ENCODE measurements at places on chromosomes 6 and 20.
A peak's percentile ranks its signal among the peaks of the same experiment; 100 is the strongest.

GRCh38 chr6:83215131-83216047 is 22.2 kb downstream of the RWDD2A start:
- no peak for DNase-seq

GRCh38 chr6:21115111-21115510 is 478.4 kb upstream of the SOX4 start:
- DNase-seq: no peak

- DNase-seq: no peak
These were observed 125.9 kb upstream of the INSM1 start for GRCh38 chr20:20241976-20242375.

DNA sequence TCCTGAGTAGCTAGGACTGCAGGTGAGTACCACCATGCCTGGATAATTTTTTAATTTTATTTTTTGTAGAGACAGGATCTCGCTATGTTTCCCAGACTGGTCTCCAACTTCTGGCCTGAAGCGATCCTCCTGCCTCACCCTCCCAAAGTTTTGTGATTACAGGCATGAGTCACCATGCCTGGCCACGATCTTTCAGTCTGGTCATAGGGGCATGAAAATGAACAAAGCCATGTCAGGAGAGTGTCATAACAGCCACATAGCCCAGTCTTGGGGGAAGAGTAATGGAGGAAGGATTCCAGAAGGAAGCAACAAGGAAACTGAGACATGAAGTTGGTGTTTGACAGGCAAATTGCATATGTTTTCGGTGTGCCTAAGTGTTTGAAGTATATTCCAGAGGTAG is 17.0 kb upstream of the SNX3 start:
- DNase-seq: no peak

DNA sequence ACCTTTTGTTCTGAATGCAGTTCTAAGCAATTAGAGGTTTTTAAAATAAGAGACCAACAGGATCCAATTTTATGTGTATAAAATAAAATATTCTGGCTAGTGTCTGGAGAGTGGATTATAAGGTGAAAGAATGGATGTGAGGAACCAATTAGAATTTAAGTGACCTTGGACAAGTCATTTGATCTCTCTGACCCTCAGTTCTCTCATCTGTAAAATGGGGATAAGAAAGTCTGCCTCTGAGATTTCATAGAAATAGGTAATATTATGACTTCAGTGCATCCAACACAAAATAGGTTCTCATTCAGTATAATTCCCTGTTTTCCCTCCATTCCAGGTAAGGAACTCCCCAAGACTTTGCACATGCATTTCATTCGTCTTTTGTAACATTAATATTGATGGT is 18.9 kb downstream of the CASS4 start:
- DNase-seq: no peak

DNA sequence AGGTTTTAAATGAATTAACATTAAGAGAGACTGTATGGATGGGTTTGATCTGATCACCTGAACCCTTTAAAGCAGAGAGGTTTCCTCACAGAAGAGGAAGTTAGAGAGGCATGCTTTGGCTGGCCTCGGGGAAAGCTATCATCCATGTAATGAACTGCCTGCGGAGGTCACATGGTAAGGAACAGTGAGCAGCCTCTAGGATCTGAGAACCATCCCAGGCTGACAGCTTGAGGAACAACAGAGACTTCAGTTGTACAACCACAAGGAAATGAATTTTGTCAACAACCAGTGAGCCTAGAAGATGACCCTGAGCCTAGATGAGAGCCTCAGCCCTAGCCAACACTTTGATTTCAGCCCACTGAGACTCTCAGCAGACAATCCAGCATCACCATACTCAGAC is 2.9 kb upstream of the COL21A1 start:
- no peak for DNase-seq

DNA sequence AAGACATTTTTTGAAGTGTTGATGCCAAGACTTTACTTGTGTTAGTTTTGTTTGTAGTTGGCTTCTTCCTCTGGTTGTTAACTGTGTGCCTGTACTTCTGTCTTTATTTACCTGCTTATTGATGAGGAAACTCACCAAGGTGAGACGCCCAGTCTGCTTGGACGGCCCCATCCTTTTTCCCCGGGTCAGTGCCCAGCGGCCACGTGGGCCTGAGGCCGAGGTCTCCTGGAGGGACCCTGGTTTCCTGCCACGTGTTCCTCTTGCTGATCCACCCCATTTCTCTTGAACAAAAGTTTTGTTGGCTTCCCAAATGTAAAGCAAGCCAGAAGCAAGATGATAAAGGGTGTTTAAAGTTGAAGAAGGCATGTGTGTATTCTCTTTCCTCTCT is 24.8 kb downstream of the DUSP22 start:
- DNase-seq: peak; percentile 78

DNA sequence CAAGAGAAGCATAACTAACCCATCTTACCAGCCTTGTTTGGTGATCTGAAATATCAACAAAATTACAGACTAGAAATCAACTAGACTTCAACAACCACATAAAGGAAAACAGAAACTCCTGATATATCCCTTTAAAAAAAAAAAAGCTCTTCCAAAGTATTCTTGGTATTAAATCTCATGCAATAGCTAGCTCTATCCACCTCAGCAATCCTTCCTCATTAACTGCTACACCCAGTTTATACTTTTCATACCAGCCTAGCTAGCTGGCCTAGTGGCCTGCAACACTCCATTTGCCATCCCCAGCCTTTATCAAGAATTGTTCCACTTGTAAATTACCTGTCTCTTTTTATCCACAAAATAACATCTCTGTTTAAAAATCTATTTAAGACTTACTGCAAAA is 69.0 kb downstream of the BACH2 start:
- no peak for DNase-seq
